Stromal cell of bone marrow (primary cell): ENCODE measurements at places on chromosomes 1 and 21.

DNA sequence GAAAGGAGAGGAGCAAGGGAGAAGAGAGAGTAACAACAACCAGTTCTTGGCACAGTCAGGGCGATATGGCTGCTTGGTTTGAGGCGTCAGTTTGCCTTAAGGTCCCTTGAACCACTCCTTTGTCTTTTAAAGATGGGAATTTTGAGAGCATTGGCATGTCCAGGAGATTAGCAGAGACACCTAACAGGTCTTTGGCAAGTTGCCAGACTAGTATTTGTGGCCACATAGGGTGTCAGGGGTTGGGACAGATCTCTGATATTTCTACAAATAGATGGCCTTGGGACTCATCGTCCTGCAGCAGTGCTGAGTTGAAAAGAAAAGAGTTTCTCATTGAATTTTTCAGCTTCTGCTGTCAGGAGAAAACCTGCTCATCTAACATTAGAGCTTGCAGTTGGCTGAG lies 55.3 kb upstream of the KCND3 start:
- no peak for DNase-seq

- no peak for DNase-seq
Observed at GRCh38 chr1:175274368-175274767, 81.8 kb upstream of the KIAA0040 start.

- no peak for DNase-seq
Observed at GRCh38 chr1:181452746-181453145, 30.6 kb upstream of the CACNA1E start.

DNA sequence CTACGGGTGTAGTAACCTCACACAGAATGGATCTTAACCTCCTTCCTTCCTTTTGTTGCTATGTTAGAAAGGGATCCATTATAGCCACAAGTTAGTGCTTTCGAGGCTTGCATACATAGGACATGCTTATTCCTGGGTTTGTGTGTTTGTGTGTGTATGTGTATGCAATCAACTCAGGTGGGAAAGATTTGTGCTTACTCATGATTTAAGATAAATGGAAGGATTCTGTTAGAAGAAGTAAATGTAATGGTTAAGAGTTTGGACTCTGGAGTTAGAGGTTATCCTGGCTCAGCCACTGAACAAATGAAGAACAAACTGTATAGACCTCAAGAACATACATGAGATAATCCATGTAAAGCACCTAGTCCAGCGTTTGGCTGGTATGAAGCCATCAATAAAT lies 28.8 kb downstream of the BTG3 start:
- no peak for DNase-seq

DNA sequence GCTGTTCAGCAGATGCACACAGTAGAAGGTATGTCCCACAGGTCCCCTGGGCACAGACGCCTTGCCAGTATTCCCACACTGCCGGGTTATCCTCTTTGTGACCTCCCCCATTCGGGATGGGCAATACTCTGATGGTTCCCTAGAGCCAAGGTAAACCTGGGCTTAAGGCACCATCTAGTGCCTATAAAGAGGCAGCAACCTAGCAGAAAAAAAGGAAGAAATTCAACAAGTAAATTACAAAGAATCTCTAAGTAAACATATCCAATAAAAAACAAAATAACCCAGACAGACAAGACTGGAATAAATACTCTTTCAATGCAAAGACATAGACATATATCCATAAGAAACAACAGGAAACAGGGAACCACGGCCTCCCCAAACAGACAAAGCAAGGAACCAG lies 39.4 kb downstream of the HSF2BP start:
- no peak for DNase-seq

DNA sequence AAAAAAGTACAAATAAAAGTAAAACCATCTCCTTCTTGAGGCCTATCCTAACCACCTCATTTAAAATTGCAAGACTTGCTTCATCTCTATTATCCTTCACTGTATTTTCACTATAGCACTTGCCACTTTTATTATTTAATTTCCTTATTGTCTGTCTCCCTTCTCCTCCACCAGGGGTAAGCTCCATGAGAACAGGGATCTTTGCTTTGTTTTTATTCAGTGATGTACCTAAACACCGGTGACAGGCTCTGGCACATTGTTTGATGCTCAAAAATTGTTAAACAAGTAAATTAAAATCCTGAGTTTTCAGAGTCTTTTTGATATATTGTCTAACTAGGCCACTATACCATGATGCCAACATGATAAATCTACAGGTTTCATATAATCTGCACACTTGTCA lies 17.2 kb upstream of the SPEN start:
- DNase-seq, result no peak

GRCh38 chr1:221418346-221418745 lies 323.5 kb downstream of the DUSP10 start:
- DNase-seq, result no peak

- DNase-seq, result peak; percentile 16
Observed at GRCh38 chr1:204266504-204267034, 52.8 kb upstream of the GOLT1A start.

GRCh38 chr1:225044258-225044657 lies 114.8 kb downstream of the DNAH14 start:
- DNase-seq, result peak; percentile 13

GRCh38 chr1:55898181-55898580 lies 681.2 kb downstream of the PLPP3 start:
- peak; percentile 90 for DNase-seq

DNA sequence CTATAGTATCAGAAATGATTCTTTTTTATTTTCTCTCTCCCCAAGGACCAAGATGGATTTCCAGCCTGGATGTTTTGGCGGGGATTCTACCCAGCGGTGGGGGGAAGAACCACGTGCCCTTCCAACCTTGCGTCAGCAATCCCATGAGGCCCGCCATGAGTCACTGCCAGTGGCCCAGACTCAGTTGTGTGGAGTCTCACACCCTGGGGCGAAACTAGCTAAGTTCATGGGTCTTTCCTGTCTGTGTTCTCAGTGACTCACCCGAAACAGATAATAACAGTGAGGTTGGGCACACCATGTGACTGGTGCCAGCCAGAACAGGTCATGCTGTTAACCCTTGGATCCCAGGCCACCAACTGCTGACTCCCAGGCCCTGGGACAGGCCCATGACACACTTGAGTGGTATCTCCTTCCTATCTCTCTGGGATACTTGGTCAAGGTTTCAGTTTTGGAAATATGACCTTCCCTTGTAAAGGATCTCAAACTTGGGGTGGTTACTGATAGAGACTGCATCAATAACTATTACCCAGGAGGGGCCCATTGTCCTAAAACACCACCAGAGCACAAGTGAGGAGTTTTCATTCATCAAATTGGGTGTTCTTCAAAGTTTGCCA lies 98.0 kb upstream of the DUSP10 start:
- DNase-seq, result peak; percentile 88

DNA sequence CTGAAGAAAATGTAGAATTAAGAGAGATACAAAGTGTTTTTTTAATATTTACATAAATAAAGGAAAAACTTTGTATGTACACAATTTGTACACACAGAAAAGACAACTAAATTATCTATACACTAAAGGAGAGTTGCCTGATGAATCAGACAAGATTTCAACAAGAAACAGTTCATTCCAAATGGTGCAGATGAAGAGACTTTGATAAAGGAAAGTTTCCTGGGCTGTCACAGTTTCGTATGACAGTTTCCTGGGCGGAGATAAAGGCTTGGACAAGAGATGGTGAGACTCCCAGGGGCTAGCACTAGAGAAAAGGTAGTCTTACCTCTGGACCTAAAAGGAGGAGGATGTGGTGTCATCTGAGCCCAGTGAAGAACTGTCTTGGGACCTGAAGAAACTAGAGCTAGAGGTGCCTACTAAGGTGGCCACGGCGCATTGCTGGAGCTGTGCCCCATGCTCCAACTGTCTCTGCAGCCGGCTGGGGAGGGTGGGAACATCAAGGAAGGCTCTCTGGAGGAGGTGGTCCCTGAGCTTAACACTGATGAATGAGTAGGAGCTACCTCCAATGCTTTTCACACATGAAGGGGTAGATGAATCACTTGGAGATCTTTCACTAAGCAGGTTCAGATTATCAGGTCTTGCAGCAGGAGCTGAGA lies 32.2 kb downstream of the ETS2 start:
- no peak for DNase-seq

- no peak for DNase-seq
Observed at GRCh38 chr1:9453779-9454418, 85.4 kb upstream of the SLC25A33 start.

DNA sequence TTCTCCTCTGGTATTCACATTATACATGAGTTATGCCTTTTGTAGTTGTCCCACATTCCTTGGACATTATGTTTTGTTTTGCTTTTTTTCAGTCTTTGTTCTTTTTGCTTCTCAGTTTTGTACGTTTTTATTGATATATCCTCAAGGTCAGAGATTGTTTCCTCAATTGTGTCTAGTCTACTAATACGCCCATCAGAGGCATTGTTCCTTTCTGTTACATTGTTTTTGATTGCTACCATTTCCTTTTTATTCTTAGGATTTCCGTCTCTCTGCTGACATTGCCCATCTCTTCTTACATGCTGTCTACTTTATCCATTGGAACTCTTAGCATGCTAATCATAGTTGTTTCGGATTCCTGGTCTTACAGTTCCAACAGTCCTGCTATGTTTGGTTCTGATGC lies 27.8 kb upstream of the MPC2 start:
- no peak for DNase-seq
